ENCODE measurements at places on chromosomes 6 and 20. TPM values are rescaled to one million over a fixed set of nuclear protein-coding genes. Genes with fewer than 3 reads are reported as not detected.

The RBM39 gene
- total RNA-seq = 321 TPM

The MDFI gene
- total RNA-seq = not detected

The PTPRT gene
- not detected for total RNA-seq

The WFDC5 gene
- not detected for total RNA-seq

The MICB gene
- 17.0 TPM for total RNA-seq

The CTAGE9 gene
- not detected for total RNA-seq

The ARMH2 gene
- not detected for total RNA-seq

The CLVS2 gene
- not detected for total RNA-seq

The RNF144B gene
- 1.9 TPM for total RNA-seq

The ELOVL4 gene
- 1.4 TPM for total RNA-seq

The HLA-DOA gene
- 6.4 TPM for total RNA-seq

The NUP153 gene
- total RNA-seq = 76.4 TPM

The PGC gene
- total RNA-seq = not detected

The ADGB gene
- total RNA-seq = not detected

The DSP gene
- 0.25 TPM for total RNA-seq

The RFX6 gene
- not detected for total RNA-seq

The GPSM3 gene
- total RNA-seq = 68.7 TPM

The CST4 gene
- total RNA-seq = not detected

The OR12D2 gene
- not detected for total RNA-seq

The SLC4A11 gene
- total RNA-seq = 1.8 TPM

The TNFRSF6B gene
- total RNA-seq = not detected

The GSTA5 gene
- not detected for total RNA-seq

The TRIM40 gene
- total RNA-seq = not detected

The COL21A1 gene
- not detected for total RNA-seq

The ANKRD66 gene
- not detected for total RNA-seq

The PDYN gene
- total RNA-seq = not detected

The C20orf173 gene
- total RNA-seq = not detected

The BANF2 gene
- not detected for total RNA-seq

The ZNFX1 gene
- total RNA-seq = 27.4 TPM

The LGSN gene
- not detected for total RNA-seq

The PPIL6 gene
- total RNA-seq = 0.38 TPM

The FAM229B gene
- 10.2 TPM for total RNA-seq

The TFAP2B gene
- not detected for total RNA-seq

The TSHZ2 gene
- 0.54 TPM for total RNA-seq

The HTR1B gene
- not detected for total RNA-seq

The HLA-DRA gene
- 8.6 TPM for total RNA-seq

The STK4 gene
- total RNA-seq = 154 TPM

The WFDC12 gene
- total RNA-seq = not detected

The ANGPT4 gene
- not detected for total RNA-seq

All from activated CD8-positive, alpha-beta T cell treated with anti-CD3 and anti-CD28 coated beads for 36 hours (primary cell).